NAMALWA (cell line): ENCODE measurements at places on chromosomes 5 and 9.

- DNase-seq, result no peak
Measured at GRCh38 chr5:19728571-19728970, 259.4 kb downstream of the CDH18 start.

- DNase-seq, result no peak
Measured at GRCh38 chr5:57488215-57488955, 5.8 kb upstream of the ACTBL2 start.

DNA sequence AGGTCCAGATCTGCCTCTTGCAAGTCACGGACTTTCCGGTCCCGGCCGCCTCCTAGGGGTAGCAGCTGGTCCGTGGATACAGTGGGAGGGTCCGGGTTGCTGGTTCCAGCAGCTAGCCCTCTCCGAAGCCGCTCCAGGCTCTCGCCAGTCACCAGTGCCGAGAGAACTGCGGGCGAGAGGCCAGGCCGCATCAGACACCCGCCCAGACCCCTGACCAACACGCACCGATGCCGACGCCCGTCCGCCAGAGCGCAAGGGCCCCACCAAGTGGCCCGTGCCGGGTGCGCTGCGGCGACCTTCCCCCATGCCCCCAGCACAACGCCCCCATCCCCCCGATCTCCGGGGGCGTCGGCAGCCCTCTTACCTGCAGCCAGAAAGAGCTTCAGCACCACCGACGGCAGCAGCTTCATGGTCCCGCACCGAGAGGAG is 470 bp downstream of the HBEGF start:
- DNase-seq, result no peak

GRCh38 chr5:124438026-124438902 is 308.2 kb downstream of the ZNF608 start:
- no peak for DNase-seq

DNA sequence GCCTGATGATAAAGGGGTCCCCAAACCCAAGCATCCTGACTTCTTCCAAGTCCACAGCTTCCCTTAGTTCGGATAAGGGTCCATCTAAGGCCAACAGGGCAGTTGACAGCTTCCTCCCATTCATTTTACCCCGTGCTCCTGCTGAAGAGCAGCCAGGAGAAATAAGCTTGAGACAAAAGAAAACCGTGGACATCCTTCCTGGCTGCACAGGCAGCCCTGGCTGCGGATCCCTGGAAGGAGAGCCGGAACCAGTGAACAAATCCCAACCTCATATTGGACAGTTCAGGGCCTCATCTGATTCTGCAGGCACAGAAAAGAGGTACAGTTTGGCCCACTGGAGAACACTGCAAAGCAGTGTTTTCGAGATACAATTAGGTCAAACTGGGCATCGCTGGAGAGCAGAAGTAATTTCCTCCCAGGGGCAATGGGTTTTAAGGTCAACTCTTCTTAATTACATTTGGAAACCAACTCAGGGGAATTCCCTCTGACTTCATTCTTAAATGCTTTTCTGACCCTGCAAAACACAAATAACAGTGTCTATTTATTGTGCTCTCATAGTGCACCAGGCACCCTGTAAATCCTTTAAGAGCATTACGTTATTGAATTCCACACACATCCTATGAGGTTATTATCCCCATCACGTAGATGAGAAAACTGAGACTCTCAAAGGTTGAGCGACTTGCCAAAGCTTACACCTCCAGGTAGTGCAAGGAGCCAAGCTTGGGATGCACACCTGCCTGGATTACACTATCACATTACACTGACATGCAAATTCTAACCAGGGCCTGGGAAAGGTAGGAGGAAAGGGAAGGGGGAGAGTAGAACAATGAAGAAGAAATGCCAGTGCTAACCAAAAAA is 21.2 kb downstream of the ADAM19 start:
- no peak for DNase-seq

DNA sequence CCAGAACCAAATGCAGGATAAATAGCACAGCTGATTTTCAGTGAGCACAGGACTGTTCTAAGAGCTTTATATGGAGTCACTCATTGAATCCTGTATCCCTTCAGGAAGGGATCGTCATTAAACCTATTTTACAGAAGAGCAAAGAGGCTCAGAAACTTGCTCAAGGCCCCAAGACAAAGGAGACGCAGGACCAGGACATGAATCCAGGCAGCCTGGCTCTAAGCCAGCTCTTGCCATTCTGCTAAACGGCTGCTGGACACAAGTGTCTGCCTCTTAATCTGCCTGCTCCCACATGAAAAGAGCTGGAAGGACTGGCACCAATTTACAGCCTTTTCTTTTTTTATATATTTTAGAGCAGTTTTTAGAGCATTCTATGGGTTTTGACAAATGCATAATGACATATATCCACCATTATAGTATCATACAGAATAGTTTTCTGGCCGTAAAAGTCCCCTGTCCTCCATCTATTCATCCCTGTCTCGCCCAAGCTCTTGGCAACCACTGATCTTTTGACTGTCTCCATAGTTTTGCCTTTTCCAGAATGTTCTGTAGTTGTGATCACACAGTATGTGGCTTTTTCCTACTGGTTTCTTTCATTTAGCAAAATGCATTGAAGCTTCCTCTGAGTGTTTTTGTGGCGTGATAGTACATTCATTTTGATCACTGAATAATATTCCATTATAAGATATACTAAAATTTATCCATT is 37.5 kb downstream of the RETREG1 start:
- DNase-seq, result no peak

- DNase-seq, result no peak
Measured at GRCh38 chr5:52814352-52815148, 26.8 kb downstream of the ITGA1 start.

GRCh38 chr5:43085453-43085852 is 35.3 kb upstream of the ZNF131 start:
- no peak for DNase-seq

GRCh38 chr9:105932276-105932675 is 237.9 kb downstream of the TMEM38B start:
- no peak for DNase-seq
